ENCODE measurements at places on chromosomes 12 and 14. TPM values are rescaled to one million over a fixed set of nuclear protein-coding genes. Genes with fewer than 3 reads are reported as not detected.

HAL gene
- polyA plus RNA-seq = 0.06 TPM

SLC5A8 gene
- polyA plus RNA-seq = 0.12 TPM

ZNF140 gene
- 60.5 TPM for polyA plus RNA-seq

DCAF4 gene
- 12.2 TPM for polyA plus RNA-seq

STAT2 gene
- polyA plus RNA-seq = 99.3 TPM

VPS33A gene
- 39.0 TPM for polyA plus RNA-seq

ACSM4 gene
- polyA plus RNA-seq = not detected

NOC4L gene
- polyA plus RNA-seq = 21.6 TPM
